ENCODE measurements at places on chromosomes 7 and 10.

DNA sequence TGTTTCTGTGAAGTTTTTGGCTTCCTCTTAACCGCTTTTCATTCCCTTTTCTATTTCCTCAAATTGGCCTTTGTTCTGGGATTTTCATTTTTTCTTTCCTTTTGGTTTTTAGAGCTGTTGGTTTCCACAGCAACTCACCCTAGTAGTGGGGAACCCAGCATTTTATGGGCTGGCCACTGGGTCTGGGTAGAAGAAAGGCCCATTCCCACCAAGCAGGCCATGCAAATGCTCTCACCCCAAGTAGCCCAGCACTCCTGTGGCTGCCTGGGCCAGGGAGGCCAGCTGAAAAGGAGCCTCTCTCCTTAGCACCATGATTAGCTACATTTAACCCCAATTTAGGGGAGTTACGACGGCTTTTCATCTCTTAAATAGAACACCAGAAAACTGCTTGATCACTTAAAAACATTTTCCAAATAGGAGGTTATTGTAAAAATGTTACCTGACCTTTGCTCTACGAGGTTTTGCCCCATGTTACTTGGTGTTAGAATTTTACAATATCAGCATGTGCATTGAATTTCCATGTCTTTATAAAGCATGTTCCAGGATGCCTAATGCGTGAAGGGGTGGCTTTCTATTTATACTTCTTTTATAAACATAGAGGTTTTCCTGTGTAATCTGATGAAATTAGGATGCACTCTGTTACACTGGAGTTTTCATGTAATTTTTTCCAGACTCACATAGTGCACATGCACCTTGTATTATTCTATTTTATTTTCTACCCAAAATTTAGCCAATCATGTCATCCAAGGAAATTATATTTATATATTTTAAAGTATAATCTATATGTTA, 75.4 kb downstream of the FAM171A1 start:
- DNase-seq = no peak

- no peak for DNase-seq
These were observed 7.5 kb upstream of the JAKMIP3 start for GRCh38 chr10:132058111-132058745.

DNA sequence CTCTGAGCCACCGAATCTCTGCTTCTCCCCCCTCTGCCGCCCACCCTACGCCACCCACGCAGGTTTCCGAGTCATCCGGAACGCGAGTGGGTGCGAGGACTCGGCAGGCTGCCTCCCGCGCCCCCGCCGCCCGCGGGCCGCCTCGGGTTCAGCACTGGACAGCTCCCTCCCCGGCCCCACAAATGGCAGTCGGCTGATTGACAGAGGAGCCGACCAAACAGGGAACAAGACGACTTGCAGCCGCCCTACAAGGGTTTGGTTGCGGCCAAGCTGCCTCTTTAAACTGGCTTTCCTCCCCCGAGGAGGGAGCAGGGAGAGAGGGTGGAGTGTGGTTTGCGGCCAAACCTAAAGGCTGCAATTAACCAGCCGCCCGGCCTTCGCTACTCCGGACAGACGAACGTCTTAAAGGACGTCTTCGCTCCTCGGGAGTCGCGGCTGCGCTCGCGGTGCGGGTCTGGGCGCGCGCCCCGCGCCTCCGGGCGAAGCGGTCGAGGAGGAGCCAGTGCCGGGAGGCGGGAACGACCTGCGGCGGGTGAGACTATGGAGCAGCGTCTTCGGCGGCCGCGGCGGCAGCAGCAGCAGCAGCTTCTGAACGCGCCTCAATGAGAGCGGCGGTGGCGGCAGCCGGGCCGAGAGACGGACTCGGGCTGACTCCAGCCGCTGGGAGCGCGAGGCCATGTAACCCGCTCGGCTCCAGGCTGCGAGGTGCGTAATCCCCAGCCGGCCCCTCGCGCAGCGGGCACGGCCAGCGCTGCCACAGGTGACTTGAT, at the start of gene GPR158:
GPR158 (plus strand) TSS at position 541 of the 770 bp plus-strand sequence. CDS start 420 bp downstream, outside the sequence.
- peak; percentile 42 for DNase-seq

GRCh38 chr10:66848856-66849255, 77.0 kb upstream of the LRRTM3 start:
- DNase-seq = no peak

GRCh38 chr7:87213252-87213651, 6.3 kb downstream of the TMEM243 start:
- no peak for DNase-seq

GRCh38 chr10:101237982-101238731, 8.9 kb upstream of the LBX1 start:
- DNase-seq = no peak

GRCh38 chr7:74371381-74372341, 82.0 kb upstream of the GTF2IRD1 start:
- DNase-seq = no peak

GRCh38 chr10:71846816-71847215, 4.2 kb downstream of the PSAP start:
- DNase-seq = no peak

- DNase-seq = no peak
These were observed at the start of gene WDR86 for GRCh38 chr7:151409667-151410404. Gene WDR86, minus strand, starts transcription at chr7:151410038. Its CDS starts 449 bp downstream, at chr7:151409589.

GRCh38 chr10:31070691-31071090, 39.0 kb upstream of the ZNF438 start:
- no peak for DNase-seq

GRCh38 chr7:72753781-72754180, 74.2 kb downstream of the TYW1B start:
- no peak for DNase-seq

GRCh38 chr10:43322769-43323168, 48.7 kb upstream of the FXYD4 start:
- DNase-seq = peak; percentile 82

- DNase-seq = no peak
These were observed 112.1 kb upstream of the CDK1 start for GRCh38 chr10:60666221-60666620.

- DNase-seq = no peak
These were observed 124.2 kb downstream of the FAM53B start for GRCh38 chr10:124619802-124620490.

DNA sequence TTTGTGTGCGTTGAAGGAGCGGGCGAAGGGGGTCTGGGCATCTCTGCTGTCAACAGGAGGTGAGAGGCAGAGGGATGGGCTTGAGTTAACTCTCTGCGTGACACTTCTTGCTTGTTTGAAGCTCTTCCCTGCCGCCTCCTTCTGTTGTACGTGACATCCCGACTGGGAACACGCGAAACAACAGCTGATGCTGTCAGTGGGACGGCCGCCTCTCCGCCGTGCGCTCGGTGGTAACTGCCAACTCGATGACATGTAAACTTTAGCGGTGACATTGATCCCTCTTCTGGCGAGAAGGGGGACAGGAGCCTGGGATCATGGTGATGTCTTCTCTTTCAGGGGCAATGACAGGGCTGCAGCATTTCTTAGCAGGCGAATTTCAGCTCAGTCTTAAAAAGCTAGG, 394.5 kb downstream of the TYW1 start:
- DNase-seq = no peak

GRCh38 chr10:96670786-96671185, 49.5 kb downstream of the PIK3AP1 start:
- no peak for DNase-seq

GRCh38 chr7:152354061-152354460, 81.7 kb downstream of the KMT2C start:
- DNase-seq = no peak

- DNase-seq = no peak
These were observed 176.6 kb upstream of the TNS3 start for GRCh38 chr7:47758546-47758945.

DNA sequence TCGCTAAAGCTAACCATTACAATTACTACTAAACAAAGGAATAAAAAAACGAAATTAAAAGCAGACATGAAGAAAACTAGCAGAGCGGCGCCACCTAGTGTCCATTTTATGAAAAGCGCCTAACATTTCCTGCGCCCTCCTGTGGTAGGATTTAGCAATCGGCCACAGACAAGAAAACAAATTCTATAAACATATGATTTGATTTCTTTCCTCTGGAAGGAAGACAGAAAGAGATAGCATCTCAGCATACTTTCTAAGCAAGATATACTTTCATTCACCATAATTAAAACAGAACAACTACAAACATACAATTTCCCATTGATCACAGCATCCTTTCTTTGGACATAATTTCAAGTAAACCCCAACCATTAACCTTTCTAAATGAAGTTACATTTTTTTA, 337.7 kb upstream of the NPVF start:
- peak; percentile 45 for DNase-seq

- no peak for DNase-seq
These were observed 191.5 kb upstream of the GRB10 start for GRCh38 chr7:50974240-50974639.

GRCh38 chr7:30688718-30689221, 6.5 kb upstream of the CRHR2 start:
- no peak for DNase-seq

DNA sequence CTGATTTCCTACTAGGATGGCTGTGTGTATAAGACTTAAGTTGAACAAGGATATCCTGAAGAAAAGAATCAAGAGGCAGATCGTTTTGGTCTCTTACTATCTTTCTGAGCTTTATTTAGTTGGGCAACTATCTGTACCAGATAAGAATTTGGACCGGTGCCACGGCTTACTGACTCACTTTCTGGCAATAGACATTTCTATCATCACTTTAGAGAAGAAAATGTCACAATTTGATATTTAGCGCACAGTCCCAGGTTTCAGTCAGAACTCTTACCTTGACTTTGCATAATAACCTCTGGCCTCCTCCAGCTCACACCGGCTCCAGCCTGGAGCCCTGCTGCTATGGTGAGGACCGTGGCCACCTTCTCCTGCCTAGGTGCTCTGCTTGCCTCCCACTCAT, 218.2 kb upstream of the MDFIC start:
- no peak for DNase-seq

DNA sequence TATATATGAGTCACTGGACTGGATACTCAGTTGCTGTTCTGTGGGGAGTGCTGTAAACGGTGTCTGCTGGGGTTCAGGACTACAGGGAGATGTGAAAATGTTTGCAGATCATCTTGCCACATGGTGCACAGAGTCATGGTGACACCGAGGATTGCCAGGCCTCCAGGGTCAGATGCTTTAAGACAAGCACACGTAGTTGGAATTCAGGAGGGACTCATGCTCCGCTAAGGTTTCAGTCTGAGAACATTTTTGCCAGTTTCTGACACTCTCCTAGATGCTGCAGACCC, 211.3 kb downstream of the CXCL12 start:
- no peak for DNase-seq

GRCh38 chr7:139829025-139829774, at the start of gene TBXAS1:
Gene TBXAS1, plus strand, starts transcription at chr7:139829264. Its CDS starts 127 bp downstream, at chr7:139829391.
- no peak for DNase-seq

DNA sequence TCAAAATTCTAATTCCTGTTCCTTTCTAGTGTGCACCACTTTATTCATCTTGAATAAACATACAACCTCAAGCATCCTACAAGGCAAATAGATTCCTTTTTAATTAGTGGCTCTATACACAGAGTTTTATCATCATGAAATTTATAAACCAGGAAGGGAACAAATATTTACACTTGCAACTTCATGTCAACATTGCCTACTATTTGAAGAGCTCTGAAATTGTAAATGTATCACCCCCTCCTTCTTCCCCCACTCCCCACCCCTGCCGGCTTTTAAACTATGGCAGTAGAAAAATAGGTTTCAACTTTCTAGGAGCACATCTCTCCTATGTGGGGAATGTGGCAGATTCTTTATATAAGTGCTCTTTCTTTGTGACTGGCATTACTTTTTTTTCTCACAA, 49.6 kb downstream of the KAT6B start:
- no peak for DNase-seq

DNA sequence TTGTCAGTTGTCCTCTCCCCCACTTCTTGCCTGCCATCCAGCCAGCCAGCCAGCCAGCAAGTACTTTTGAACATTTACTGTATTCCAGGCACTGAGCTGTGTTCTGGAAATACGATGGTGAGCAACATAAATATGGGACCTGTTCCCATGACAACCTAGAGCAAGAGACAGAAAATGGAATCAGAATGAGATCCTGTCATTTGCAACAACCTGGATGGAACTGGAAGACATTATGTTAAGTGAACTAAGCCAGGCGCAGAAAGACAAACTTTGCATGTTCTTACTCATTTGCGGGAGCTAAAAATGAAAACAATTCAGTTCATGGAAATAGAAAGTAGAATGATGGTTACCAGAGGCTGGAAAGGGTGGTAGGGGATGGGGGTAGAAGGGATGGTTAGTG, 140.7 kb downstream of the ICA1 start:
- no peak for DNase-seq

DNA sequence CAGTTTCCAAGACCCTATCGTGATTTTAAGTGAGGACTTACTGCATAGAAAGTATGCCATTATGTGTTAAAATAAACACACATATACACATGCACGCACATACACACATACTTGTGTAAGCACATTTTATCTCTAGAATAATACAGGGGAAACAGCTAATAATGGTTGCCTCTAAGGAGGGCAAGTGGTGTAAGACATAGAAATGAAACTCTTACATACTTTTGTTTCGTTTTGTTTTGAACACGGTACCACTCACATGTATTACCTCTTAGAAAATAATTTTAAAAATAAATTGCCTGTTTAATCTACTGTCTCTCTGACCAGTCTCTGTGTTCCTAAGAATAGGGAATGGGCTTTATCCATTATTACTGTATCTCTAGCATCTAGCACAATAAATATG, 49.2 kb downstream of the HERPUD2 start:
- DNase-seq = no peak

DNA sequence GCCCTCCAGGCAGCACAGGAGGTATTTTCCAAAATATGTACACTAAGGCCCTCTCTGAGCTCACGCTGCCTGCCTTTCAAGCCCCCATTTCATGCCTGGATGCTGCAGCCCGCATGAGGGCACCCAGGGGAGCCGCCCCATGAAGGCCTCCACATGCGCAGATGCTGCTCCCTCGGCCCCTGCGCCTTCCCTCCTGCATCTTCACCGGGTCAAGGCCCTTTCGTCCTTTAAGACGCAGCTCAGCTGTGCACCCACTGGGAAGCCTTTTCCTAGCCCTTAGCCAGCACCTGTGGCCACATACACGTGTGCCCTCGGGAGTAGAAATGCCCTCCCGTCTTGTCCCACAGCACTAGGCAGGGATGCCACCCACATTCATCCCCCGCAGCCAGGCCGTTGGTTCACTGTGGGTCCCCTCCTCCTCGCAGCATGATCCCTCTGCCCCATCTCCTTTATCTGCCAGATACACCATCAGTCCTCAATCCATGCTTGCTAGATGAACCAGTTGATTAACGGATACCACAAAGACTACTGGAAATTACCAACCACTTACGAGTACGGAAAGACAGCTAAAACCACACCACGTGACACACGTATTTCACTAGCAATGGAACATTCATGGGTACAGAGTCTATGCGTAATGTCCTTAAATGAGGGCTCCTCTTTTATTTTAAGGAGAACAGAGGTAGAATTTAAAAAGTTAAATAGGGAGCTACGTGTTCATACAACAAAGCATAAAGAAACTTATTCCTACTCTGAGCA, 278.0 kb downstream of the TNS3 start:
- DNase-seq = no peak

GRCh38 chr10:116059320-116059719, 213.7 kb downstream of the GFRA1 start:
- no peak for DNase-seq

- DNase-seq = no peak
These were observed 349.7 kb downstream of the AUTS2 start for GRCh38 chr7:69947998-69948397.

Measured in T-helper 2 cell treated with Interferon-gamma antibody and Interleukin-4, amounts not matched to agents 5 μg/mL and 100 μg/mL, for 36 hours (primary cell).